ENCODE measurements at places on chromosomes 5 and 9.

- DNase-seq: no peak
These were observed 203.7 kb upstream of the TUT7 start for GRCh38 chr9:86557918-86558317.

DNA sequence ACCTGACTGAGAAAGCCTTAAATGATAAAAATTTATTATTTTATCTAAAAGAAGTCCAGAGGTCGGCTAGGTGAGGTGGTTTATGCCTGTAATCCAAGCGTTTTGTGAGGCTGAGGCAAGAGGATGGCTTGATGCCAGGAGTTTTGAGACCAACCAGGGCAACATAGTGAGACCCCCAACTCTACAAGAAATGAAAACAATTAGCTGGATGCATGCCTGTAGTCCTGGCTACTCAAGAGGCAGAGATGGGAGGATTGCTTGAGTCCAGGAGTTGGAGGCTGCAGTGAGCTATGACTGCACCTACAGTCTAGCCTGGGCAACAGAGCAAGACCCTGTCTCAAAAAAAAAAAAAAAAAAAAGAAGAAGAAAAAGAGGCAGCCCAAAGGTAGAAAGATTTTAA is 179.9 kb upstream of the KIF2A start:
- DNase-seq: no peak

- no peak for DNase-seq
These were observed 283.9 kb upstream of the TNC start for GRCh38 chr9:115401756-115402327.

DNA sequence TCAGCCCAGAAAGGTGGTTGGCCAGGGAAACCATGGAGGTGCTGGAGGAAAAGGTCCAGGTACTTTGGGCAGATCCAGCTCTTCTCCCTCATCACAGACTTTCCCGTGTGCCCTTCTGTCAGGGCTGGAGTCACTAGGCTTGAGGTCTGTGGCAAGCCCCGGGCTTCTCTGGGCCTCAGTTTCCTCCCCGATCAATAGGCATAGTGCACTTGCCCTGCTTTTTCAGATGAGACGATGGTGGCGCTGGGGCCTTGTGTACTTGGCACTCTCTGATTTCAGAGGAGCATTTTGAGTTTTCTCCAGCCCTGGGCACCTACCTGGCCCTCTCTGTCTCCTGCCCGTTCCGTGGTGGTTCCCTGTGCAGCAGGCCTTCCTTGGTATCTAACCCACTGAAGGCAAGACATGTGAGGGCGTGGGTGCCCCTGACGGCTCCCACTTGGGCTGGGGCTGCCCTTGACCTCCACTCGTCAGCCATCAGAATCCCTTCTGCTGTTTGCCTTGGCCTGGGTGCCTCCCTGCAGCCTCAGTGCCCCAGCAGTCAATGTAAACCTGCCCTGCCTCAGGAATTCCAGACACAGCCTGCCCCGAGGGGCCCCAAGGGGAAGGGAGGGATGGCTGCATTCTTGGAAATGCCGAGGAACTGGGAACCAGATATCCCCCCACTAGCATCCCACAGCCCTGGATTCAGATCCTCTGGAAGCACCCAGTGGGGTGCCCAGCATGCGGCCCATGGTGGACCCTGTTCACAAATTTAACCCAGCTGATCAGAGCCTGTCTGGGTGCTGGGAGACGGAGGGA is 66.3 kb upstream of the COL5A1 start:
- DNase-seq: no peak

- no peak for DNase-seq
These were observed 267.4 kb upstream of the VLDLR start for GRCh38 chr9:2354216-2354615.

GRCh38 chr9:110750272-110750671 is 81.7 kb downstream of the MUSK start:
- no peak for DNase-seq

GRCh38 chr9:91761362-91761761 is 188.7 kb downstream of the ROR2 start:
- DNase-seq: no peak

- DNase-seq: no peak
These were observed 189.0 kb downstream of the PALM2AKAP2 start for GRCh38 chr9:109969011-109969410.

- no peak for DNase-seq
These were observed 318.2 kb downstream of the SLCO4C1 start for GRCh38 chr5:101977729-101978345.

- DNase-seq: no peak
These were observed 140.3 kb upstream of the CHD1 start for GRCh38 chr5:99068944-99069650.

DNA sequence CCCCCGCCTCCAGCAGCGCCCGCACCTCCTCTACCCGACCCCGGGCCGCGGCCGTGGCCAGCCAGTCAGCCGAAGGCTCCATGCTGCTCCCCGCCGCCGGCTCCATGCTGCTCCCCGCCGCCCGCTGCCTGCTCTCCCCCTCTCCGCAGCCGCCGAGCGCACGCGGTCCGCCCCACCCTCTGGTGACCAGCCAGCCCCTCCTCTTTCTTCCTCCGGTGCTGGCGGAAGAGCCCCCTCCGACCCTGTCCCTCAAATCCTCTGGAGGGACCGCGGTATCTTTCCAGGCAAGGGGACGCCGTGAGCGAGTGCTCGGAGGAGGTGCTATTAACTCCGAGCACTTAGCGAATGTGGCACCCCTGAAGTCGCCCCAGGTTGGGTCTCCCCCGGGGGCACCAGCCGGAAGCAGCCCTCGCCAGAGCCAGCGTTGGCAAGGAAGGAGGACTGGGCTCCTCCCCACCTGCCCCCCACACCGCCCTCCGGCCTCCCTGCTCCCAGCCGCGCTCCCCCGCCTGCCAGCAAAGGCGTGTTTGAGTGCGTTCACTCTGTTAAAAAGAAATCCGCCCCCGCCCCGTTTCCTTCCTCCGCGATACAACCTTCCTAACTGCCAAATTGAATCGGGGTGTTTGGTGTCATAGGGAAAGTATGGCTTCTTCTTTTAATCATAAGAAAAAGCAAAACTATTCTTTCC is 19.3 kb downstream of the CDKN2A start:
- DNase-seq: peak; percentile 63

GRCh38 chr5:36685631-36686288 is 79.4 kb downstream of the SLC1A3 start:
- no peak for DNase-seq

- DNase-seq: no peak
These were observed 131.3 kb downstream of the MACIR start for GRCh38 chr5:103389846-103390245.

- DNase-seq: no peak
These were observed 40.6 kb upstream of the ZNG1F start for GRCh38 chr9:41229408-41230401.

DNA sequence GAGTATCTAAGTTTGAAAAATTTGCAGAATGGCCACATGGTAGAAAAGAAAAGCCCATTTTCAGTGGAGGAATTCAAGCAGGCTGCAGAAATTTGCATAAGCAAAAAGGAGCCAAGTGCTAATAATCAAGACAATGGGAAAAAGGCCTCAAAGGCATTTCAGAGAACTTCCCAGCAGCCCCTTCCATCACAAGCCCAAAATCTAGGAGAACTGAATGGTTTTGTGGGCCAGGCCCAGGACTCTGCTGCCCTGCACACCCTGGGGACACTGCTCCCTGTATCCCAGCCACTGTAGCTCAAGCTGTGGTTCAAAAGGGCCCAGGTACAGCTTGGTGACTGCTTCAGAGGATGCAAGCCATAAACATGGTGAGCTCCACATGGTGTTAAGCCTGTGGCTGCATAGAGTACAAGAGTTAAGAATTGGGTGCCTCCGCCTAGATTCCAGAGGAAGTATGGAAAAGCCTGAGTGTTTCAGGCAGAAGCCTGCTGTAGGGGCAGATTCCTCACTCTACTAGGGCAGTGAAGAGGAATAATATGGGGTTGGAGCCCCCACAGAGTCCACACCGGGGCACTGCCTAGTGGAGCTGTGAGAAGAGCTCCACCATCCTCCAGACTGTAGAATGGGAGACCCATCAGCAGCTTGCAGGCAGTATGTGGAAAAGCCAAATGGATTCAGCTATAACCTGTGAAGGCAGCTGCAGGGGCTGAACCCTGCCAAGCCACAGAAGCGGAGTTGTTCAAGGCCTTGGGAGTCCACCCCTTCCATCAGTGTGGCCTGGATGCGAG is 720.7 kb upstream of the CTNND2 start:
- DNase-seq: no peak

- DNase-seq: no peak
These were observed 110.2 kb downstream of the TRIM32 start for GRCh38 chr9:116797276-116797675.

GRCh38 chr9:70043689-70044489 is at the start of gene MAMDC2:
Gene MAMDC2 (plus strand): TSS chr9:70043848. CDS start chr9:70044198, 350 bp downstream.
- DNase-seq: no peak

- DNase-seq: peak; percentile 88
These were observed 79.2 kb upstream of the HSPA9 start for GRCh38 chr5:138654281-138654867.

DNA sequence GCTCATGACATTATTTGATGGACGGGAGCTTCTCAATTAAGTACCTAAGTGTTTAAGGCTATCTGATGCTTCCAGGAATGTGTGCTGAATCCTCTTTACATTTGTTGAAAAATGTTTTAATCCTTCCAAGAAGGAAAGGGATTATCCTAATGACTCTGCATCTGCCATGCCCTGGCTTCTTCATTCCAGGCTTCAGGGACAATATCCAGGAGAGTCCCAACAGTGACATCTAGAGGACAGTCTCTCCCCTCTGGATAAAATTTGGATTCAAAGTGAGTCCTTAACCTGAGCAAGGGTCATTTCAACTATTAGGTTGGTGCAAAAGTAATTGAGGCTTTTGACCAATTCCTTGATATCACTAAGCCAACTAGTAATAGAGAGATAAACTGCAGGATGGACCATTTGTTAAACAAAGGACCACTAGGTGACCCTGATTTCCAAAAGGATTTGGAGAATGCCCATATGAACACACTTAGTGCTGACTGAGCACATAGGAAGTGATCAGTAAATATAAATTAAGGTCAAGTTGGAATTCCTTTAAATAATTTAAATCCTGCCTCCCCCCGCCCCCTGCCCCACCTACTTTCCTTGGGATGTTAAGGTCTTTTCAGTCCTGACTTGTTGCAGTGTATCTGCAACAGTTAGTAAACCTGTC is 19.1 kb downstream of the TNFSF8 start:
- no peak for DNase-seq

GRCh38 chr9:124835026-124835557 is 18.2 kb upstream of the WDR38 start:
- DNase-seq: no peak

GRCh38 chr9:75083188-75083970 is 4.6 kb downstream of the NMRK1 start:
- peak; percentile 22 for DNase-seq

DNA sequence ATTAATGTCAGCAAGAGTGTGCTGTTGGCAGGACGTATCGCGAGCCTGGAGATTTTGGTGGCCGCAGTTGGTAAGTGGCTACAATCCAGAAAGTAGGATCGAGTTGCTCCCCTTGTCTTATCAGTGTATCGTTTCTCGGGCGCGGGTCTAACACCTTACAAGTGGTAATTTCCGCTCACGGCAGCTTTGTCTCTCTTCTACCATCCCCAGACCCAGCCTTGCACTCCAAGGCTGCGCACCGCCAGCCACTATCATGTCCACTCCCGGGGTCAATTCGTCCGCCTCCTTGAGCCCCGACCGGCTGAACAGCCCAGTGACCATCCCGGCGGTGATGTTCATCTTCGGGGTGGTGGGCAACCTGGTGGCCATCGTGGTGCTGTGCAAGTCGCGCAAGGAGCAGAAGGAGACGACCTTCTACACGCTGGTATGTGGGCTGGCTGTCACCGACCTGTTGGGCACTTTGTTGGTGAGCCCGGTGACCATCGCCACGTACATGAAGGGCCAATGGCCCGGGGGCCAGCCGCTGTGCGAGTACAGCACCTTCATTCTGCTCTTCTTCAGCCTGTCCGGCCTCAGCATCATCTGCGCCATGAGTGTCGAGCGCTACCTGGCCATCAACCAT is 1.1 kb downstream of the PTGER4 start:
- peak; percentile 38 for DNase-seq

DNA sequence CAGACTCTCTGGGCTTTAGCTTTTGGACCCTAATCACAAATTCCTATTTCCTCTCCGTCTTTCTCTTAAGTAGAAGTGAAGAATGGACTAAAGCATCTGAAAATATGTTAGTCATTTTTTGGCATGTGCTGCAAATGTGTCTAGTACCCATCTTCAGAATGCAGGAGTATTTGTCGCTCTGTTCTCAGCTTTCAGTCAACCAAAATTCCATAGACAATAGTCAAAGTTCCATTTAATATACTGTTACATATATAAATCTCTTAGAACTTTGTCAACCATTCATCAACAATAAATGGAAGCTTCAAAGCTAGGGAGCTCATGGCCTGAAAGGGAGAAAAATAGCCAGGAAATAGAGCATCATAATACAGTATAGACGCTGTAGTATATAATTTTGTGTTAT is 509.4 kb downstream of the BNC2 start:
- DNase-seq: no peak

- DNase-seq: peak; percentile 65
These were observed at the start of gene ERBIN for GRCh38 chr5:65926276-65926783. Gene ERBIN (plus strand): TSS chr5:65926575. CDS start chr5:65992719, 66,144 bp downstream.

GRCh38 chr9:698276-698675 is 143.2 kb upstream of the DMRT1 start:
- DNase-seq: no peak

GRCh38 chr9:110410961-110411360 is 73.3 kb upstream of the TXNDC8 start:
- no peak for DNase-seq

DNA sequence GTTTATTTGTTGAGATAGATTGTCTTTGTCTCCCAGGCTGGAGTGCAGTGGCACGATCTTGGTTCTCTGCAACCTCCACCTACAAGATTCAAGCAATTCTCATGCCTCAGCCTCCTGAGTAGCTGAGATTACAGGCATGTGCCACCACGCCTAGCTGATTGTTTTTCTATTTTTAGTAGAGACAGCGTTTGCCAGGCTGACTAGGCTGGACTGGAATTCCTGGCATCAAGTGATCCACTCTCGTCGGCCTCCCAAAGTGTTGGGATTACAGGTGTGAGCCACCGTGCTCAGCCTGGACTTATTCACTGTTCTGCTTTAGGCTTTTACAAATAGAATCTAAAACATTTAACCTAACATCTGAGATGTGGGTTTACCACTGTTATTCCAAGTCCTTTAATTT is 91.3 kb downstream of the COMMD10 start:
- no peak for DNase-seq

GRCh38 chr5:160171666-160172065 is 52.4 kb upstream of the PWWP2A start:
- DNase-seq: no peak

DNA sequence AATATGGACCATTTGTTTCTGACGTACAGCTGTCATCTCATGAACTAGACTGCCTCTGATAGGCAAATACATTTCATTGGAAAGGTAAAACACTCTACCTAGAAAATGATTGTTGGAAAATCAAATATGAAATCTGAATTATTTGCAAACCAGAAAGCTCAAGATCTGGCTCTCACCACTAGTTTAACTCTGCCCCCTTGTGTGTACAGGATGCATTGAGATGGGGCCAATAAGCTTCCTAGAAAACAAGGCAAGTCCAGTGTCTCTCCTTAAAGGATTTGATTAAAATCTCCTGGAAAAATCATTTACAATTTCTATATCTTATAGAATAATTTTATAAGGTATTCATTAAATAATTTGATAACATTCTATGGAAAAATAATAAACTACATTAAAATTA is 311.9 kb upstream of the ANKH start:
- no peak for DNase-seq

- no peak for DNase-seq
These were observed 28.3 kb upstream of the GOLPH3 start for GRCh38 chr5:32202394-32202793.

- DNase-seq: no peak
These were observed 494.2 kb downstream of the MTRR start for GRCh38 chr5:8363138-8363537.

GRCh38 chr5:125600559-125600958 is 822.6 kb upstream of the GRAMD2B start:
- no peak for DNase-seq
